ENCODE measurements at places on chromosomes 3 and 15.

GRCh38 chr3:27535809-27536392 lies 51.7 kb upstream of the SLC4A7 start:
- no peak for DNase-seq

GRCh38 chr15:70587896-70588567 lies 175.3 kb downstream of the UACA start:
- no peak for DNase-seq

- no peak for DNase-seq
Measured at GRCh38 chr15:62212741-62213140, 47.7 kb upstream of the C2CD4B start.

GRCh38 chr3:132964266-132964665 lies 73.9 kb upstream of the TMEM108 start:
- DNase-seq = no peak

DNA sequence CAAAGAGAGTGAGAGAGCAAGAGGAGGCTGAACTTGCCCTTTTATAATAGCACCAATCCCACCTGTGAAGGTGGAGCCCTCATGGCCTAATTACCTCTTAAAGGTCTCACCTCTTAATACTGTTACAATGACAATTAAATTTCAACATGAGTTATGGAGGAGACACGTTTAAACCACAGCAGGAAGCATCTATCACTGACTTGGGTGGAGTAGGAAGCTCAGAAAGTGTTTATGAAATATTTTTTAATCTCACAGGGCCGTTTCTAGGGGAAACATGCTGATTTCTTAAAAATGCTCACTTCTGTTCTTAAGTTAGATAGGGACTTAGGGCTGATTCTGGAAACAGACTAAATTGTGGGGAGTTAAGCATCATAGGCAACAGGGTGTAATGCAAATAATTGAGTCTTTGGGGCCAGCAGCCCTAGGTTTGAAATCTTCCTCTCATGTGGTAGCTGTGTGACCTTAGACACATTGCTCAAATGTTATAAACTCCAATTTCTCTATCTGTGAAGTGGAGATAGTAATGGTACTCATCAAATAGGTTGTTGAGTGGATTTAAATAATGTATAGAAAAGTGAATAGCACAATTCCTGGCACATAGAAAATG lies 133.3 kb upstream of the KLHL25 start:
- no peak for DNase-seq

All from BE2C (cell line).